ENCODE measurements at places on chromosomes 4 and X. TPM values are rescaled to one million over a fixed set of nuclear protein-coding genes. Genes with fewer than 3 reads are reported as not detected.
A peak's percentile ranks its signal among the peaks of the same experiment; 100 is the strongest.

DNA sequence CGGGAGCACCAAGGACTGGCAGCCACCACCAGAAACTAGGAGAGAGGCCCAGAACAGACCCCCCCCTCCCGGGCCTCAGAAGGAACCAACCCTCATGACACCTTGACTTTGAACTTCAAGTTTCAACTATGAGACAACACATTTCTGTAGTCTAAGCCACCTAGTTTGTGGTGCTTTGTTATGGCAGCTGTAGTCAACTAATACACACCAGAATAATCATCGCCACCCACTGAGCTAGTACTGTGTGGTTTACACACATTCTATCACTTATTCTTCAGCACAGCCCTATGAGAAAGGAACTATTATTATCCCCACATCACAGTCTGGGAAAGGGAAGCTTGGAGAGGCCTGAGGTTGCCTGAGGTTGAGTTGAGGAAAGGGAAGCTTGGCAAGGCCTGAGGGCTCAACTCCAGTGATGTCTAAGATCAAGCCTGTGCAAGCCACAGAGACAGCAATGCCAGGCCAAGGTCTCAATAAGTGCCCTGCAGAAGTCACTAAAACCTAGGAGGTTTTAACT is 126.6 kb downstream of the FHDC1 start:
- H3K27ac ChIP-seq = no peak overlapping the region
- no peak for DNase-seq
- no peak overlapping the region for H3K4me3 ChIP-seq
- H3K36me3 ChIP-seq = no peaks in the 10 kb centered on the region
- H3K4me1 ChIP-seq = peaks cover 6% of the 10 kb centered on the region

DNA sequence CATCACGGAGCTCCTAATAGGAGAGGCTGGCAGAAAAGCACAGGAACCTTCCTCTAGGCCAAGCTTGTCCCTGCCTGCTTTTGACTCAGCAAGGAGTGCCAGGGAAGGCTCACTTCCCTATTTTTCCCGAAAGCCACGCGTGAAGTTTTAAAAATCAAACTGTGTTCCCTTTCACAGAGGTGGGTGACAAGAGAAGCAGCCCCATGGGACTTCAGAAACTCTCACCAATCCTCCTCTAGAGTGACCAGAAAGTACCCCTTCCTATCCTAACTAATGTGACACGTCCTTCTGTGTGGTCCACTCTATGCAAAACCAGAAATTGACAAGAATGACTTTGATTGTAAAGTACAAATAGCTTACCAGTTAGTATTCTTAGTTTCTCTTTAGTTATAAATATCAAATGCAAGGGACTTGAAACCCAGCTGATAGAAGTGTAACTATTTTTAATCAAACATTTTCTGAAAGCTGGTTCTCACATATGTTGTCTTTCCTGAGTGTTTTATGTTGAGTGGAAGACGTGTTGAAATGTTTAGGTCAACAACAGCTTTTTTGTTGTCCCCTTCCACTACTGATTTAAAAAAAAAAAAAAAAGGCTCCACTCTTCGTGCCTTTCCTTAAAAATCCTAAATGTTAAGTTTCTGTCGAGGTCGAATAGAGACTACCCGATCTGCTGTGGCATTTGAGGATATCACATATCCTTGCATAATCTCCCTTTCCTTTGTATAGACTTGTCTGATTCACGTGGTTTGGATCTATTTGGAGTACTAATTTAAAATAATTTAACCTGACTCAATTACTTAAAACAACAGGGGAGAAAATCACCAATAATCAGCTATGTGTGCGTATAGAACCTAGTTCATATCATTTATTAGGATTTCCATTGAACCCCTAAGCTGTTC is 42.1 kb downstream of the NFKB1 start:
- H3K27me3 ChIP-seq = no peaks in the 10 kb centered on the region
- H3K27ac ChIP-seq = no peak overlapping the region
- no peaks in the 10 kb centered on the region for H3K4me1 ChIP-seq
- H3K36me3 ChIP-seq = peaks cover 9% of the 10 kb centered on the region
- H3K4me3 ChIP-seq = no peak overlapping the region

- peak overlapping the region; percentile 89 for H3K27ac ChIP-seq
- no peaks in the 10 kb centered on the region for H3K36me3 ChIP-seq
Measured at GRCh38 chrX:10755439-10756334, 135.3 kb upstream of the MID1 start.

- H3K27ac ChIP-seq = no peak overlapping the region
- no peaks in the 10 kb centered on the region for H3K4me1 ChIP-seq
- DNase-seq = no peak
Measured at GRCh38 chr4:167210166-167210565, 24.1 kb downstream of the SPOCK3 start.

GRCh38 chrX:40171513-40172400 is 74.0 kb upstream of the BCOR start:
- H3K27me3 ChIP-seq = no peaks in the 10 kb centered on the region
- no peaks in the 10 kb centered on the region for H3K36me3 ChIP-seq
- H3K27ac ChIP-seq = peak overlapping the region; percentile 19
- peaks cover 37% of the 10 kb centered on the region for H3K4me1 ChIP-seq
- H3K4me3 ChIP-seq = peak overlapping the region; percentile 39
- peak; percentile 35 for DNase-seq

- DNase-seq = no peak
- no peak overlapping the region for H3K27ac ChIP-seq
- H3K36me3 ChIP-seq = peaks cover 13% of the 10 kb centered on the region
Measured at GRCh38 chr4:56464581-56464980, 2.8 kb upstream of the SRP72 start.

DNA sequence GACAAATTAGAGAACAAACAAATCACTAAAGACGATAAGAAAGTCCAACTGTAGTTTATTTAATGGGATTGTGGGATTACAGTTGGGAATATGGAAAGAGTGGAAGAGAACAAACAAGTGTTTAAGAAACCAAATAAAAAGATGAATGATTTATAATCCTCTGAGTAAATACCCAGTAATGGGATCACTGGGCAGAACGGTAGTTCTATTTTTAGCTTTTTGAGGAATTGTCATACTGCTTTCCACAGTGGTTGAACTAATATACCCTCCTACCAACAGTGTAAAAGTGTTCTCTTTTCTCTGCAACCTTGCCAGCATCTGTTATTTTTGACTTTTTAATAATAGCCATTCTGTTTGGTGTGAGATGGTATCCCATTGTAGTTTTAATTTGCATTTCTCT is 15.0 kb downstream of the C4orf51 start:
- no peak overlapping the region for H3K4me3 ChIP-seq
- no peak for DNase-seq
- no peaks in the 10 kb centered on the region for H3K36me3 ChIP-seq

DNA sequence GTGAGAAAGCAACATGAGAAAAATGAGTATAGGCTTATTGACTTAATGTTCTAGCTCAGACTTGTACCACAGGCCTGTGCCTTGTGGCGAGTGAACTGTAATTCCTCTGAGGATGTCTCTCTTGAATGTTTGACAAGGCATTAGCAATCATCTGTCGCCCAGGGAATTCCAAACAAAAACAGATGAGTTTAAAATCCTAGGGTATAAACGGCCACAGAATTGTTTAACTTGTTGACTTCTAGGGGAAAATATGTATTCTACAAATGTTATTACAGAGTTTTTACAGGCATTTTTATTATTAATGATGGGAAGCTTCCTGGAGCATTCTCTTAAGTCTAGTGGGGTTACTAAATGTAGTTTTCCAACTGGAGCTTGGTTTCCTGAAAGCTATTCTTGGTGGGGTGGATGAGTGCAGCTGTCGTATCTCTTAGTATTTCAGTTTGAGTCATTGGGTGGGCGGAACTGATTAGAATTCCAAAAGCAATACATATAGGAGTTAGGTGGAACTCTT is 40.6 kb downstream of the ARHGAP10 start:
- peak; percentile 94 for DNase-seq
- no peaks in the 10 kb centered on the region for H3K27me3 ChIP-seq
- H3K4me1 ChIP-seq = peaks cover 38% of the 10 kb centered on the region
- peak overlapping the region; percentile 32 for H3K4me3 ChIP-seq
- no peaks in the 10 kb centered on the region for H3K36me3 ChIP-seq
- peak overlapping the region; percentile 96 for H3K27ac ChIP-seq

DNA sequence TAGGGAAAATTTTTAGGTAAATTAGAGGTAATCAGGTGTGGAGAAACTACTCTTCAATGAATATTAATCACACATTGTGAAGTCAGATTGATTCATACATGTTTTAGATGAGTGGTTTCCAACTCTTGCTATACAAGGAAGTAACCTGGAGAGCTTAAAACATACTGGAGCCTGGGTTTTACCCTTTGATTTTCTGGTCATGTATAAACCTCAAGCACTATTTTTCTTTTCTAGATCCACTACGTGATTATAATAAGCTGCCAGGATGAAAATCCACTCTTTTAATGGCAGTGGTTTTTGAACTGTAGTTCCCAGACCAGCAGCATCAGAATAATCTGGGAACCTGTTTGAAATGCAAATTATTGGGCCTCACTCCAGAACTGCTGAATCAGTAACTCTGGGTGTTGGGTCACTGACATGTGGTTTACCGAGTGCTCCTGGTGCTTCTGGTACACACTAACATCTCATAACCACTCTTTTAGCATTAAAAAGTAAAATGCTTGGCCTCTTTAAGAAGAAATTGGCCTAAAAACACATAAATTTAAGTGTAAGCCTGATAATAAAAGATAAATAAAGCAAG is 63.4 kb downstream of the DCAF12L1 start:
- no peaks in the 10 kb centered on the region for H3K27me3 ChIP-seq
- H3K4me3 ChIP-seq = no peak overlapping the region
- no peaks in the 10 kb centered on the region for H3K36me3 ChIP-seq
- no peak for DNase-seq

GRCh38 chrX:125150231-125150630 is 169.4 kb upstream of the TEX13C start:
- DNase-seq = no peak
- H3K4me1 ChIP-seq = no peaks in the 10 kb centered on the region
- H3K4me3 ChIP-seq = no peak overlapping the region
- no peaks in the 10 kb centered on the region for H3K27me3 ChIP-seq
- H3K36me3 ChIP-seq = no peaks in the 10 kb centered on the region

DNA sequence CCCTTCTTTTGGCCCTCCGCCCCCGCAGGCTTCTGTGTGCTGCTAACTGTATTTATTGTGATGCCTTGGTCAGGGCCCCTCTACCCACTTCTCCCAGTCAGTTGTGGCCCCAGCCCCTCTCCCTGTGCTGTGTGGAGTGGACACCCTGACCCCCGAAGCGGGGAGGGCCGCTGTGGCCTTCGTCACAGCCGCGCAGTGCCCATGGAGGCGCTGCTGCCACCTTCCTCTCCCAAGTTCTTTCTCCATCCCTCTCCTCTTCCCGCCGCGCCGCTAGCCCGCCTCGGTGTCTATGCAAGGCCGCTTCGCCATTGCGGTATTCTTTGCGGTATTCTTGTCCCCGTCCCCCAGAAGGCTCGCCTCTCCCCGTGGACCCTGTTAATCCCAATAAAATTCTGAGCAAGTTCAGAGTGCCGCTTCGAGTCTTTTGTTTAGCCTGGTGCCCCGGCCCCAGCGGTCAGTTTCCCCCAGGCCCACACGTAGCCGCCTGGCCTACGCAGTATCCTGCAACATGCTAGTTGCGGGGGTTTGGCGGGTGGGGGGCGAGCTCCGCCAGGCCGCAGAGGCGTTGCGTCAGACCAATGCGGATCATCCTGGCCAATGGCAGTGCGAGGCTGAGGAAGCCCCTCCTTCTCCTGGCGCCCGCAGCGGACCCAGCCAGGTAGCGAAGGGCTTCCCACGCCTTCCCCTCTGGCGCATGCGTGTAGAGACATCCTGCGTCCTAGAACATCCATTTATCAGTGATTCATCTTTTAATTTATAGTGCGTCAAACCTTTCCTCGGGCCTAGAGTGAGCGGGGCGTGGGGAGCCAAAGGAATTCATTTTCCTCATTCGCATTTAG is 5.6 kb upstream of the KANTR start:
- peak overlapping the region; percentile 86 for H3K27ac ChIP-seq
- H3K4me1 ChIP-seq = peaks cover 18% of the 10 kb centered on the region
- no peaks in the 10 kb centered on the region for H3K27me3 ChIP-seq
- H3K4me3 ChIP-seq = peak overlapping the region; percentile 61
- peaks cover 10% of the 10 kb centered on the region for H3K36me3 ChIP-seq

DNA sequence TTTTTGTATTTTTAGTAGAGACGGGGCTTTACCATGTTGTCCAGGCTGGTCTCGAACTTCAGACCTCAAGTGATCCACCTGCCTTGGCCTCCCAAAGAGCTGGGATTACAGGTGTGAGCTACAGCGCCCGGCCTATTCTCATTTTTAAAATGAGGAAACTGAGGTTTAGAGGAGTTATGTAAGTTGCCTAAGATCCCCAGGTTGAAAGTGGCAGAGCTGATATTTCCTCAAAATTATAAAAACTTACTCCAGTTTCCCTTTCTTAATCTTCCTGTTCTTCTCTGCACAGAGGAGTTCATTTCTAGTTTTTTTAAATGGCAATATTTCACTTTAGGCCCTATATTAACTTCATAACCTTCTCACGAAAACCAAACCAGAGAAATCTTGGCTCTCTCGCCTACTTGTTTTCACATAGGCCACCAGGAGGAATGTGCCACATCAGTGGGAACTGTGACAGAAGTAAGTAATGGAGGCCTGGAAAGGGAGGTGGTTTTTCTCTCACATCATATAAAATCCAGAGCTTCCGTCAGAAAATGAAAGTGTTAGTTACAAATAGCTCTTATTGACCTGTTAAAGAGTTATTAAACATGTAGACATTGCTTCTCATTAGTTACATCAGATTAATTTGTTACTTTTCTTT is 16.1 kb upstream of the RS1 start:
- H3K27me3 ChIP-seq = peaks cover 5% of the 10 kb centered on the region
- no peak overlapping the region for H3K4me3 ChIP-seq
- DNase-seq = no peak
- no peak overlapping the region for H3K27ac ChIP-seq

- no peaks in the 10 kb centered on the region for H3K36me3 ChIP-seq
- H3K27ac ChIP-seq = no peak overlapping the region
- DNase-seq = no peak
- H3K27me3 ChIP-seq = no peaks in the 10 kb centered on the region
Measured at GRCh38 chr4:76569225-76569624, 134.2 kb downstream of the SHROOM3 start.

- no peak for DNase-seq
- no peaks in the 10 kb centered on the region for H3K27me3 ChIP-seq
- H3K4me3 ChIP-seq = no peak overlapping the region
Measured at GRCh38 chr4:5843573-5844530, 49.0 kb downstream of the CRMP1 start.

DNA sequence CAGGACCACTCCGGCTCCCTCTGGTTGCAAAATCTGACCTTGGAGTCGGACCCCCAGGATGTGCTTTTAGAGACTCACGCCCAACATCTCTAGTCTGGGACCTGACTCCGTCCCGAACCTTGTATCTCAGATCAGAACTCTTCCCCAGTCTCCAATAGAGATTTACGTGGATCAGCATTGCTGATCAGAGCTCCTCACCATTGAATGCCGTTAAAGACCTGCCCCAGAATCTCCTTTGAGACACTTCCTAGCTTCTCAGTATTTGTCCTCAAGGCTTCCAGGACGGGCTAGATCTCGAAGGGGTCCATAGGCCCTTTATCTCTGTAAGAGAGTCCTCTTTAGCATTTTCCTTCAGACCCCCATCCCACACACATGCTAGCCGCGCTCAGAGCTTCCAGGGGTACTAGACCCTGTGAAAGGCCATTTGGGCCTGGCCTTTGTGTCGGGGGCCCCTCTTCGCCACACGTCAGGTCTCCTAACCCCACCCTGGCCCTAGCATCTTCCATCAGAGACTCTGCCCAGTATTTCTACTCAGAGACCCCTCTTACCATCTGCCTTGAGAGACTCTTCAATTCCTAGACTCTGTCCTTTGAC is 662 bp downstream of the UBA1 start:
- DNase-seq = no peak
- H3K4me1 ChIP-seq = peaks cover 30% of the 10 kb centered on the region
- no peaks in the 10 kb centered on the region for H3K27me3 ChIP-seq
- peak overlapping the region; percentile 94 for H3K4me3 ChIP-seq
- H3K27ac ChIP-seq = peak overlapping the region; percentile 91

MAGEC2 gene
- not detected for total RNA-seq

RRH gene
- total RNA-seq = 0.25 TPM

MAGEB18 gene
- not detected for total RNA-seq

SPANXN3 gene
- not detected for total RNA-seq

DACH2 gene
- total RNA-seq = 0.16 TPM

NR0B1 gene
- 0.25 TPM for total RNA-seq

SULT1B1 gene
- 0.11 TPM for total RNA-seq

LRIT3 gene
- 0.11 TPM for total RNA-seq
